ENCODE measurements at places on chromosomes 13 and 19.

DNA sequence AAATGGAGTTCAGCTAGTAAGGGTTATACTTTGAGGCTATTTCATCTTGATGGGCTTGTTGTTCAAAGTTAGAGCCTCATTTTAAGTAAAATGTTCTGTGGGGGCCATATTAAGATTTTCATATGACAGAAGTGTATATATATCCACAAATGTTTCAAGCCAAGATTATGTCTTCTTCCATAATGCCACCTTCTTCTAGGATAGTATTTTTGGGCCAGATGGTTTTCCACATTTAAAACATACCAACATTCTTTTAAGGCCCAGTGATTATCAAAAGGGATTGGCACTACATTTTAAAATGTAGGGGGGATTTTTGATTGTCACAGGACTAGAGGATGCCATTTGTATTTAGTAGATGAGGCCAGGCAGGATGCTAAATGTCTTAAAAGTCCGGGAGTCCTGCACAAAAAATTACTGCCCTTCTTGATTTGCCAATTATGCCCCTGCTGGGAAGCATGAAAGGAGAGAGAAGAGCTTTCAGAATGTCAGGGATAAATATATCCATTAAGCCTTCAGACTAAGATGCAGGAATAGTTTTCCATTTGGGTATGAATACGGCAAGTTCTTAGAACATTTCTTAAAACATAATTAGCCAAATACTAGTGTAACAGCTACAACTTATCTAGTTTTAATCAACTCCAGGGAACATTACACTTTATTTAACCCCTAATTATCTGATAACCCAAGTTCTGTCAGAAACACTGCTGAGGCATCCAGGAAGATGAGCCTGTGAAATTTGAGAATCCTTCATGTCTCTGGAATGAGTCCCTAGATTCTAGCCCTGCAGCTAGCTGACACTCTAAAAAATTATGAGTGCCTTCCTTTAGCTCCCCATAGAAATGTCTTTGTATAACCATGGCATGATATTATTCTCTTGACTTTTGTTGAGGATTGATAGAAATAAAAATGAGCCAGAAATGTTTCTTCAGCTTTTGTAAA is 34.0 kb downstream of the ITM2B start:
- no peaks in the 10 kb centered on the region for H3K27me3 ChIP-seq
- no peak overlapping the region for H3K4me3 ChIP-seq
- H3K4me1 ChIP-seq, result no peaks in the 10 kb centered on the region
- H3K36me3 ChIP-seq, result peaks cover 12% of the 10 kb centered on the region

GRCh38 chr13:99162567-99163361 is 37.9 kb upstream of the UBAC2 start:
- no peak overlapping the region for H3K4me3 ChIP-seq
- no peak for DNase-seq
- no peaks in the 10 kb centered on the region for H3K4me1 ChIP-seq
- no peaks in the 10 kb centered on the region for H3K27me3 ChIP-seq

DNA sequence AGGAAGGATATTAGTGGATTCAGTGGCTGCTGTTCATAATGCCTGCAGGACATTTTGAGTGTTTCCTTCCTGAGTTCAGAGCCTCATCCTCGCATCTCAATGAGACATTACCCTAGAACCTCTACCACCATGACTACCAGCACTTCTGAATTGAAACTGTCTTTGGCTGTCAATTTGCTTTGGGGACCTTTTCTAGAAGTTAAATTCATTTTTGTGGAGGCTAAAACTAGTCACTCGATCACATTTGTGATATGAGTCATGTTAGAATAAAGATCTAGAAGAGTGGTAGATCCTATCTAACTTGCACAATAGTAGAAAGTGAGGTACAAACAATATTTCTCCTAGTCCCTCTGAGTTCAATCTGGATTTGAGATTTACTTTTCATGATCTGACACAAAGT is 124.9 kb downstream of the KCNRG start:
- no peaks in the 10 kb centered on the region for H3K27me3 ChIP-seq
- no peaks in the 10 kb centered on the region for H3K36me3 ChIP-seq
- no peak for DNase-seq
- H3K4me1 ChIP-seq, result no peaks in the 10 kb centered on the region
- H3K4me3 ChIP-seq, result no peak overlapping the region

- no peak overlapping the region for H3K4me3 ChIP-seq
- no peaks in the 10 kb centered on the region for H3K36me3 ChIP-seq
- DNase-seq, result no peak
- H3K4me1 ChIP-seq, result no peaks in the 10 kb centered on the region
Observed at GRCh38 chr13:102128216-102128810, 273.5 kb downstream of the FGF14 start.

DNA sequence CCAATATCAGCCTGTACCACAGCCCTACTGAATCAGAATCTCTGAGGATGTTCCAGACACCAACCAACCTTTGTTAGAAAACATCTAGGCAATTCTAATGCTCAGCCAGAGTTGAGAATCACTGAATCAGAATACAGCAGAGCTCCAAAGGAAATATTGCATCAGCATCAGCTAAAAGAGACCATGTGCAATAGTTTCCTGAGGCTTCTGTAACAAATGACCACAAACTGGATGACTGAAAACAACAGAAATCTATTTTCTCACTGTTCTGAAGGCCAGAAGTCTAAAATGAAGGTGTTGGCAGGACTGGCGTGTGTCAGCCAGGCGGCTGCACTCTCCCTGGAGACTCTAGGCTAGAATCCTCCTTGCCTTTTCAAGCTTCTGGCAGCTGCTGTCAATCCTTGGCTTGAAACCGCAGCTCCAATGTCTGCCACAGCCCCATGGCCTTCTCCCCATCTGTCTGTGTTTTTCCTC is 1.2 kb upstream of the DCT start:
- H3K27ac ChIP-seq, result no peak overlapping the region
- H3K4me1 ChIP-seq, result no peaks in the 10 kb centered on the region
- no peaks in the 10 kb centered on the region for H3K27me3 ChIP-seq
- H3K36me3 ChIP-seq, result no peaks in the 10 kb centered on the region
- no peak overlapping the region for H3K4me3 ChIP-seq

DNA sequence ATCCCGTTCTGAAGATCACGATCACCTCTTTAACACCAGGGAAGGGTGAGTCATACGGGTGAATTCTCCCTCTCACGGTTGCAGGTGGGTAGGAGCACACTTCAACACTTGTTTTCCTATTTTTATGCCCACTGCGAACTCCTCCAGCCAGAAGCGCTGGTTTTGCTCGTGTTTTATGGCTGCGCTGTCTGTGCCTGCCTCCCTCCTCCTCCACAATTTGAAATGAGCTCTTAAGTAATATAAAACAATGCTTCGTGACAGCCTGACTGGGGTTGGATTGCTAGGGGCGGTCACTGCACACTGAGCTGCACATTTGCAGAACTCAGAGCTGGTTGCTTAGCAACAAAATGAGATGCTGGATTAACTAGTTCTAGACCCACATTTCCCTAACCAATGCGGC is 12.9 kb downstream of the CCDC70 start:
- no peak overlapping the region for H3K4me3 ChIP-seq
- no peaks in the 10 kb centered on the region for H3K4me1 ChIP-seq
- no peak for DNase-seq
- H3K27ac ChIP-seq, result no peak overlapping the region
- no peaks in the 10 kb centered on the region for H3K27me3 ChIP-seq

- H3K4me1 ChIP-seq, result no peaks in the 10 kb centered on the region
- no peaks in the 10 kb centered on the region for H3K27me3 ChIP-seq
- no peak overlapping the region for H3K4me3 ChIP-seq
- H3K36me3 ChIP-seq, result no peaks in the 10 kb centered on the region
Observed at GRCh38 chr19:40525234-40526051, 51.2 kb upstream of the SHKBP1 start.

DNA sequence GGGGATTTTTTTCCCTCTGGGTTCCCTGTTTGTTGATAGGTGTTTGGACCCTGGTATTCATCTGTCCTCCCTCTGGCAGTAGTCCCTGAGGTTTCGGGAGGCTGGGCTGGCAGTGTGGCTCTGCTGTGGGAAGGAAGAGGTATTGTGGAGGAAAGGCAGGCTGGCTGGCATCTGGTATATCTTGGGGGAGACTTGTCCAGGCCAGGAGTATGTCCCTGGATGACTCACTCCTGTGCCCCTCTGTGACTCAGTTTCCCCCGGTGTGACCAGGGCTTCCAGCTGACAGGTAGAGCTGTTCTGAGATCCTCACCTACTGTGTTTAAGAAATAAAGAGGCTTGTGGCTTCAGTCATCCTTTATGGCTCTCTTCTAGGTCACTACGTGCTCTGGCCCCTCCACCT is 14.2 kb upstream of the ZNF492 start:
- H3K36me3 ChIP-seq, result no peaks in the 10 kb centered on the region
- no peaks in the 10 kb centered on the region for H3K27me3 ChIP-seq
- no peak overlapping the region for H3K27ac ChIP-seq
- H3K4me3 ChIP-seq, result no peak overlapping the region

DNA sequence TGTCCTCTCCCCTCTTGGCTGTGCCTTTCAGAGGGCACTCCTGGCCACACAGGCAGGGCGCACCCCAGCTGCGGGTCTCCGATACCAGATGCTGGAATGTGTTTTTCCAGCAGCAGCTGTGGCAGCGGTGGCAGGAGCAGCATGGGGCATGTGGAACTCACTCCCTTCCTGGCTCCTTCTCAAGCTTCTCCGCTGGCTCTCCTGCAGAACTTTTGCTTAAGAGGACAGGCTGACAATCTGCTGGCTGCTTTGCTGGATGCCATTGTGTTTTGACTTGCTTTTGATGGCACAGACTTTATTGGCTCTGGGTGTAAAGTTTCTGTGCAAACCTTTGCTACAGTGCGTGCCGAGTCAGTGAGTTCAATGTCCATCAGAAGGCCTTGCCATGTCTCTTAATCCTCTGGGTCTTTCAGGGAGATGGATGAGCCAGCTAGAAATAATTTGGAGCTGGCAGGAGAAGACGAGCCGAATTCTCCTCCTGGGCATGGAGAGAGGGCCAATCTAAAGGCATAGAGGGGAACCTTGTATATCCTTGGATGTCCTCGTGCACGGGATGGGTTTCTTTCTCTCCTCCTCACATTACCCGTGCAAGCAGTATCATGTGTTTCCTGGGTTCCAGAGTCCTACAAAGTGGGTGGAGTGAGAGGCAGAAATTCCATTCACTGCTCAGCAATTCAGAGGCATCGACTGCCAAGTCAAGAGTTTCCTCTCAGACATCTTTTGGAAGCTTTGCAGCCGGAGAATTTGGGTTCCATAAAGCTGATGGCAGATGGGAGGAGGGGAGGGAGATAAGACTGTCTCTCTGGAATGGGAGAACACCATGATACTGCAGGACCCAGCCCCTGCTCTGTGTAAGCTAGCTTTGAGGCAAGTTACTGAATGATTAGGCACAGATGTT is 231.2 kb downstream of the FGF9 start:
- H3K27me3 ChIP-seq, result no peaks in the 10 kb centered on the region
- no peaks in the 10 kb centered on the region for H3K36me3 ChIP-seq
- H3K4me1 ChIP-seq, result no peaks in the 10 kb centered on the region
- no peak overlapping the region for H3K27ac ChIP-seq
- no peak for DNase-seq
